ENCODE measurements at places on chromosomes 1 and 21.
A peak's percentile ranks its signal among the peaks of the same experiment; 100 is the strongest.

DNA sequence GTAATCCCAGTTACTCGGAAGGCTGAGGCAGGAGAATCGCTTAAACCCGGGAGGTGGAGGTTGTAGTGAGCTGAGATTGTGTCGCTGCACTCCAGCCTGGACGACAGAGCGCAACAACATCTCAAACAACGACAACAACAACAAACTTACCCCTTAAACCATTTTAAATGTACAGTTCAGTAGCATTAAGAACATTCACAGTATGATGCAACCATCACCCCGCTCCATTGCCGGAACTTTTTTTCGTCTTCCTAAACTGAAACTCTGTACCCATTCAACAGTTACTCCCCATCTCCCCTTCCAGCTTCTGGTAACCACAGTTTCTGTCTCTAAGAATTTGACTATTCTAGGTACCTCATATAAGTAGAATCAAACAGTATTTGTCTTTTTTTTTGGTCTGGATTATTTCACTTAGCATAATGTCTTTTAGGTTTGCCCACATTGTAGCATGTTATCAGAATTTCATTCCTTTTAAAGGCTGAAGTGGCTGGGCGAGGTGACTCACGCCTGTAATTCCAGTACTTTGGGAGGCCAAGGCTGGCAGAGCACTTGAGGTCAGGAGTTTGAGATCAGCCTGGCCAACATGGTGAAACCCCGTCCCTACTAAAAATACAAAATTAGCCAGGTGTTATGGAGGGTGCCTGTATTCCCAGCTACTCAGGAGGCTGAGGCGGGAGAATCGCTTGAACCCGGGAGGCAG, 19.6 kb downstream of the CA6 start:
- DNase-seq: peak; percentile 53

- DNase-seq: peak; percentile 28
These were observed 4.3 kb downstream of the TP73 start for GRCh38 chr1:3656450-3657095.

GRCh38 chr1:91791103-91791502, 94.8 kb downstream of the TGFBR3 start:
- no peak for DNase-seq

- no peak for DNase-seq
These were observed 178.9 kb upstream of the IVNS1ABP start for GRCh38 chr1:185495898-185496297.

GRCh38 chr1:163768576-163768975, 446.8 kb downstream of the NUF2 start:
- no peak for DNase-seq

GRCh38 chr1:190274721-190275120, 202.9 kb downstream of the BRINP3 start:
- DNase-seq: no peak

DNA sequence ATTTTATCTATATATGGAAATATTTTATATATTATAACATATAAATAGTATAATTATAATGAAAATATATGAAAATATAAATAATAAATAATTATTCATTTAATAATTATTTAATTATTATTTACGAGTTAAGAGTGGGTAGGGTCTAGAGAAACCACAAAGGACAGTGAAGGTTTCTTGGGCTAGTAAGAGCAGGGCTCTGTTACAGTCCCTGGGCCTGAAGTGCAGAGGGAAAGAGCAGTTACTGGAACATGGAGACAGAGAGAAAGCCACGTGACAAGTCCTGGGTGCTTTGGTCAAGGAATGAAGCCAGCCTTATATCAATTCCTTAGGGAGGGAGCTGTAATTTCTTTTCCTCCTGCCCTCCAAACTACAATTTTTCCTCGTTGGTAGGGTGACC, 117.2 kb upstream of the OLIG2 start:
- no peak for DNase-seq

GRCh38 chr1:67883069-67883468, 49.8 kb upstream of the GNG12 start:
- DNase-seq: no peak

- no peak for DNase-seq
These were observed 4.3 kb upstream of the GPR153 start for GRCh38 chr1:6265151-6265550.

DNA sequence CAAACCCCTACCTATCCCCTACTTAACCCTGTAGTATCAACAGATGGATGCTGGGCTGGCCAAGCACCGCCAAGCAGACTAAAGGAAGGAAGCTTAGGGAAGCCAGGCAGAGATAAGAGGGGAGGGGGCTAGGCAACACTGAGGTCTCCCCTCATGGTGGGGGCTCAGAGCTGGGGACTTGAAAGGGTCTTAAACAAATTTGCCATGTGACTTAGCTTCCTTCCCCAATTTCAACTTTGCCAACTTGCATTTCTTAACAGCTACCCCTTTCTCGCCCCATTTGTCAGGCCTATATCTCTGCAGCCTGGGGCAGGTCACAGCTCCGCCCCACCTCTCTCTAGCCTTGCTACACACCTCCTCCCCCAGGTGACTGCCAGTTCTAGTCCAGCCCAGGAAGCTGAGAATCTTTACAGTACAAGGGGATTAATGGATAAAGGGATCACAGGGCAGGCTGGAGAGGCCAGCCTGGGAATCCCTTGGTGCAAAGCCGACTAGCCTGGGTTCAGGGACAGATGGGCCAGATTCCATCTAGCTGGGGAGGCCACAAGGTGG, 3.4 kb downstream of the KIF21B start:
- peak; percentile 52 for DNase-seq

DNA sequence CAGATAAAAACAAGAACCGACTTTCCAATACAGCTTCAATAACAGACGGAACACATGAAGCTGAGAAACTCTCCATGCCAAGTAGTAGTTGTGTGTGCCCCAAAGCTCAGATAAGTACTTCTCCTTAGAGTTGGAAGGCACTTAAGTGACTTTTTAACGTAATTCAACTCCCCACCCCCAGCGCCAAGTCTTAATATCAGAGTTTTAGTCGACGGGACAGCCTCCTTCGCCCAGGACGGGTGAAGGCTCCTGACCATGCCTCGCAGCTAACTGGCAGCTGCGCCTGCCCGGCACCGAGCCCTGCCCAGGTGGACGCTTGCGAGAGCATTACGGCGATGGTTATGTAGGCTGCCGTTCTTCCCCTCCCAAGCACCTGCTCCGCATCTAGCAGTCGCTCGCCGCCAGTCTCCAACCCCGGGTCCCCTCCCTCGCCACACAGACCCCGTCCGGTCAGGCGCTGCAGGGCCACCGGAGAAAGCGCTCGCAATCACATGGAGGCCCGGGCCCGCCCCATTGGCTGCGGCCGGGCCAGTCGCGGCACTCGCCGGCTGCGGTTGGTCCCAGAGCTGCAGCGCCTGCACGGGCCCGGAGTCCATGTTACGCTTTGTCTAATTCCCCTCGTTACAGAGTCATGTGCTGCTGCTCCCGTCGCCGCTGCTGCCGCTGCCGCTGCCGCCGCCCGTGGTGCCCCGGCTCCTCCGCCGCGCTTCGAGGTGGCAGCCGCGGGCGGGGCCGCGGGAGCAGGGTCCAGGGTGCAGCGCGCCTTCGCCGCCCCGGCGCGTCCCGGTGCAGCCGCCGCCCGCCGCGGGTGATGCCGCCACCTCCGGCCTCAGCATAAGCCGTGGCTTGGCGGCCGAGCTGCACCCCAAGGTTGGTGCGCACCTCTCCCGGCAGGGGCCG, at the start of gene LRRC8D:
Gene LRRC8D, plus strand, starts transcription at position 611 of the 900 bp plus-strand sequence. CDS start 112,037 bp downstream, outside the sequence.
- DNase-seq: peak; percentile 72

DNA sequence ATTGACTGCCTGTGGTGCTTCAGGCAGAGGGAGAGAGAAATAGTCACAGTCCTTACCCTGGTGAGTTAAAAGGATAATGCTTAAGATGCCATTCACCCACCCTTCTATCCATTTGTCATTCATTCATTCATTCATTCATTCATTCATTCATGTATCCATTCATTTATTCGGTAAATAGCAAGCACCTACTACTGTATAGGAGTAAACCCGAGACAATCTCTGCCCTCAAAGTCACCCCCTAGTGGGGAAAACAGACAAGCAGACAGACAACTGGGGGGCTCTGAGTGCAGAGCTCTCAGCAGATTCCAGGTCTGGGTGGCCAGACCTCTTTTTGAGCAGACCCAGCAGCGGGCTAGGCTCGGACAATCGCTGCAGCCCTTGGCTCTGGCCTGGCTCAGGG, 14.1 kb upstream of the ACTL8 start:
- no peak for DNase-seq

GRCh38 chr21:42784276-42784675, 95.1 kb downstream of the WDR4 start:
- DNase-seq: peak; percentile 35

DNA sequence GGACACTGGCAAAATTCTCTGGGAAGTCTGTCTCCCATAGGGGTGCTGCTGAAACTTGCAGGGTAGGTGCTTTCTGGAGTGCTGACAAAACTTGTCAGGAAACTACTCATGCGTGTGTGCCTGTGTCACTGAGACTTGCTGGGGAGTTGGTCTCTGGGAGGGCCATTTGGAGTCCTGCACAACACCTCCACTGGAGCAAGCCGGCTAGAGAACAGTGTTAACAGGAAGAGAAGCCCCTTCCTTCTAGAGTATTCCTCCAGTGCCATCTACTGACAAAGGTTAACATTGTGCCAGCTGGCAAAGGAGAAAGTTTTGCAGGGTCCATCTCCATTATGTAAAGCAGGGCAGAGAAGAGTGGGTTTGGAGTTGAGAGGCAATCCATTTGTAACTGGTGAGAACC, 30.0 kb downstream of the ZMYM4 start:
- DNase-seq: no peak

DNA sequence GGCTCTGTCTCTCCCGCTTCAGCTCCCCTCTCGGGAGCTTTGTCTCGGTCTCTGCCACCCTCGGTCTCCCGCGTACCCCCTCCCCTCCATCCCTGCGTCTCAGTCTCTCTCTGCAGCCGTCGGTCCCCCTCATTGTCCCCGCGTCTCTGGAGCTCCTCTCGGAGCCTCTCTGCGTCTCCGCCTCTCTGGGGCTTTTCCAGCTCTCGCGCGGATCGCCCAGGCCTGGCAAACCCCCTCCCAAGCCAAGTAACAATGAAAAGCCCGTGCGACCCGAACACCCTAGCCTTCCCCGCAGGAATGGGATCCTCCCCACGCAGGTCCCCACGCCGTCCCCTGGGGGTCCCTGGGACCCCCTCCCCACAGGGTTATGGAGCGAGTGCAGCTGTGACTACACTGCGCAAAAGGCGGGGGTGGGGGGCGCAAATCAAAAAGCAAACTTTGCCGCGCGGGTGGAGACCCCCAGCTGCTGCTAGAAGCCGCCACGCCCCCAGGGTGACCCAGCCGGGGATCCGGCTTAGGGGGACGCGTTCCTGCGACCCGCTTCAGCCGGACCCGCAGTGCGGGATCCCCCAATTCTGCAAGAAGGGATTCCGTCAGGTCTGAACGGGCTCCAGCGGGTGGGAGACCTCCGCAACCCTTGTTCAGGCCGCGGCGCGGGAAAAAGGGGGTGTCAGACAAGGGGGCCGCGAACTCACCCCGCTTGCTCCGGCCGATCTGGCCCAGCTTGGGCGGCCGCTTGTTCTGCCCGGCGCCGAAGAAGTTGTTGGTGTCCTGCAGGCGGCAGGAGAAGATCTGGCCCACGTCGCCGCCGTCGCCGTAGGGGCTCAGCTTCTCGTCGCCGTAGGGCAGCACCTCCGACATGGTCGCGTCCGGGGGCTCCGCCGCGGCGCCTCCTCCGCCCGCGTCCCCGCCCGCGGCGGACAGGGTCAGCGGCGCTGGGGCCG, 1.2 kb downstream of the CAMK2N1 start:
- no peak for DNase-seq

DNA sequence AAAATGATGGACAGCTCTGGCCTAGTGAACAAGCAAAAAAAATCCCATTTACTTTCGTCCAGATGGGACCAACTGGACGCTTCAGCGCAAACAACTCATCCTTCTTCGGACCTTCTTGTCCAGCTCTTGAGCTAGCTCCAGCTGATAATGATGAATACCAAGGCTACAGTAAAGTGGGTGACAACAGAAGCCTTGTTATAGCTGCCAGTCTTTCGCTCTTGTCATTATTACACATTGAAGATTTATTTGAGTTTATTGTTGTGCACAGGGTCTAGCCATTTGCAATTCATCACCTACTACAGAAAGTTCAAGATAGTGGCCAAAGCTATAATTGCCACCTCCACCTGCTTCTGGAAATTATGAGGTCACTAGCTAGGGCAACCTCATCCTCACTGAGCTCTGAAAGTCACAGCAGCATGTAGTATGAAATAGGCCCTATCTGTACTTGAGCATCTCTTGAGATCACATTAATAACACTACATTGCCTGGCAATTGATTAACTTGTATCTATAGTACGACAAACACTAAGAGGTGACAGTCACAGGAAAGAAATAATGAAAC, 76.9 kb downstream of the GPATCH2 start:
- DNase-seq: no peak

DNA sequence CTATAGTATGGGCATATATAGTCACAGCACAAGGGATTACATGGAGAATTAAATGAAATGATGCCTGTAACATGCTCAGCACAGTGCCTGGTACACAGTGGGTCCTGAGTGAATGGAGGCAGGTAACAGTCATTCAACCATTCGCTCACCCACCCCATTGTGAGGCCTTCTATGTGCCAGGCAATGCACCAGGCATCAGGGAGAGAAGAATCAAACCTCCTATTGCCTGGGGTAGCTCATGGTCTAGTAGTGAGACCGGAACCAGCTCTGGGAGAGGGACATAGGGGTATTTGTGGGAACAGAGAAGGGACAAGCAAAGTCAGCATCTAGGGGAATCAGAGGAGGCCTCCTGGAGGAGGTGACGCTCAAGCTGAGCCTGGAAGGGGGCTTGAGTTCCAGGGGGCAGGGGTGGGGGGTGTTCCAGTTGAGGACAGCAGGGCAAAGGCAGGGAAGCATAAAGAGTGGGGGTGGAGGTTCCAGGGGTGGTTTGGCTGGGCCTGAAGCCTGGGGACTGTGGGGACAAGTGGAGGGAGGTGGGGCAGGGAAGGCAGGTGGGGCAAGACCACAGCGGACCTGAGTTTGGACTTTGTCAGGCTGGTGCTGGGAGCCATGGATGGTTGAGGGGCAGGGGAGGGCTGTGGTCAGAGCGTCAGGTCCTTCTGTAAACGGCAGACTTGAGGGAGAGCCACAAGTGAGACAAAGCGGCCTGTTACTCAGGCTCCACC, 591.6 kb downstream of the PTPRU start:
- no peak for DNase-seq

GRCh38 chr1:152398812-152399698, 15.0 kb downstream of the CRNN start:
- peak; percentile 20 for DNase-seq

- peak; percentile 28 for DNase-seq
These were observed 143.0 kb upstream of the GRIK3 start for GRCh38 chr1:37177230-37177864.

- DNase-seq: no peak
These were observed 421.3 kb downstream of the NPHP4 start for GRCh38 chr1:5570931-5571330.

DNA sequence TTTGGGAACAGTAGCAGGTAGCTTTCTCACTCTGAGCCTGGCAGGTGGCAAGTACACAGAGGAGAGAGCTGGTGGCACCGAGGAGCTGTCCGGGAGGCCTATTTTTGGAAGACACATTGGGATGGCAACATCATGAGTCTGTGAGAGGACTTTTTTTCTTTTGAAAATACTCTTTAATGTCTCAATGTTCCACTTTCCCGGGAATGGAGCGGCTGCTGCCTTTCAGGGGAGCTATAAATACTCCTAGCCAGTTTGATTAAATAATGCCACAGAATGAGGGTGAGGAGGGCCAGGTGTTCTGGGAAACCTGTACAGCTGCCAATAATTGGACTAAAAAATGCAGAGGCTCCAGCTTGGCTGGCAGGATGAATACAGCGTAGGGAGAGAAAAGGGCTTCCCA, 93.3 kb upstream of the COG2 start:
- DNase-seq: no peak

- DNase-seq: peak; percentile 8
These were observed 56.0 kb downstream of the TBCE start for GRCh38 chr1:235423214-235423652.

- DNase-seq: no peak
These were observed 522.6 kb downstream of the PTPRU start for GRCh38 chr1:29758781-29759499.
